ENCODE measurements at places on chromosomes 6 and 20.
A peak's percentile ranks its signal among the peaks of the same experiment; 100 is the strongest.

DNA sequence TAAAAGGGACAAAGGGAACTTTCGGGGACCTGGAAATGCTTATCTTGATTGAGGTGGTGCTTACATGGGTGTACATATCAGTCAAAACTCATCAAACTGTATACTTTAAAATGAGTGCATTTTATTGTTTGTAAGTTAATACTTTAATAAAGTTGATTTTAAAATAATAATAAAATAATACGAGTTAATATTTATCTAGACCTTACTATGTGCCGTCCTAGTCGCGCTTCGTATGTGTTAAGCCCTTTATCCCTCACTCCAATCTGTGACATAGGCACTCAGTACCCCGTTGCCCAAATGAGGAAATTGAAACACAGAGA is 47.5 kb downstream of the PDYN start:
- no peak for DNase-seq

- no peak for DNase-seq
Measured at GRCh38 chr20:20561841-20562240, 150.6 kb downstream of the RALGAPA2 start.

GRCh38 chr20:595330-596308 is 14.5 kb downstream of the TCF15 start:
- no peak for DNase-seq

DNA sequence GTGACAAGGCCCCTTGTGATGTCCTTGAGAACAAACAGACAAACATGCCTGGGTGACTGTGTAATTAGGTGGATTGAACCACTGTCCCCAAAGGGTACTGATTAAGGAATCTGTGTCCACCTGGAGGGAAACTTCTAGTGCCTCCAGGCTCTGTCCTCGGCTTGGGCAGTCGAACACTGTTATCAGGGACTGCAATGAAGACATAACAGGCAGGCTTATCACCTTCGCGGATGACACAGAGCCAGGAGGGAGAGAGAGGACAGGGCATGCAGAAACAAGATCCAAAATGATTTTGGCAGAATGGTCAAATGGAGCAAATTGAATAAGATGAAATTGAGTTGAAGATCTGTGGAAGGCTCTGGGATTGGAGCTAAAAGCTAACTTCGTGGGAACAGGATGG is 60.9 kb upstream of the ZFAND3 start:
- no peak for DNase-seq

DNA sequence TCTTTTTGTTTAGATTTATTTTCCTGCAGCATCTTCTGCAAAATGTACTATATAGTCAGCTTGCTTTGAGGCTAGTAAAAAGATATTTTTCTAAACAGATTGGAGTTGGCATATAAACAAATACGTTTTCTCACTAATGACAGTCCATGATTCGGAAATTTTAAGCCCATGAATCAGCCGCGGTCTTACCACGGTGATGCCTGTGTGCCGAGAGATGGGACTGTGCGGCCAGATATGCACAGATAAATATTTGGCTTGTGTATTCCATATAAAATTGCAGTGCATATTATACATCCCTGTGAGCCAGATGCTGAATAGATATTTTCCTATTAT is 3.2 kb downstream of the FOXC1 start:
- peak; percentile 50 for DNase-seq

DNA sequence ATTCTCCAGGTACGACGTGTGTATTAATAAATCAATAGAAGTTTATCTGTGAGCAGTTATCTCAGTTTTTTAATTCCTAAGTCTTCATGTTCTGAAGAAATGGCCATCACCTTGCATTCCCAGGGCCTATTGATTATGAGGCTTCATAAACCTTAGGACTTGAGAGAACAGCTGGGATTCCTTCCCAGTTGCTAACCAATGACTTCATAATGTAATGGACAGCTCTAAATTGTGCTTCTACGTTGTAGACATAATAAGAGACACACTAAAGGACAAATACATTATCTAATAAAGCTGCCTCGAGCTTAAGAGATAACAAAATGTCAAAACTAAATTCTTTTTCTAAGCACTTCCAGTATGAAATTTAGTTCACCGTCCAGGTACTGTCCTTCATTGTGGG is 30.6 kb downstream of the TSHZ2 start:
- DNase-seq, result no peak

GRCh38 chr6:37643851-37644672 is 53.6 kb downstream of the MDGA1 start:
- DNase-seq, result no peak

DNA sequence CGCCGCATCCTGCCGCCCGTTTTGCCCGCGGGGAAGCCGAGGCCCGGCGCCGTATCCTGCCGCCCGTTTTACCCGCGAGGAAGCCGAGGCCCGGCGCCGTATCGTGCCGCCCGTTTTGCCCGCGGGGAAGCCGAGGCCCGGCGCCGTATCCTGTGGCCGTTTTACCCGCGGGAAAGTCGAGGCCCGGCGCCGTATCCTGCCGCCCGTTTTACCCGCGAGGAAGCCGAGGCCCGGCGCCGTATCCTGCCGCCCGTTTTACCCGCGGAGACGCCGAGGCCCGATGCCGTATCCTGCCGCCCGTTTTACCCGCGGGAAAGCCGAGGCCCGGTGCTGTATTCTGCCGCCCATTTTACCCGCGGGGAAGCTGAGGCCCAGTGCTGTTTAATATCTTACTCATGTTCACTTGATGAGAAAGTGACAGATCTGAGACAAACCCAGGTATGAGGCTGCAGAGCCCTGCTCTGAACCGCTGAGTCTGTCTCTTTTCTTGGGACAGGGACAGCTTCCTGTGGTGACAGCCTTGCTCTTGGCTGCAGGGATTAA is 129.4 kb downstream of the CDH26 start:
- peak; percentile 51 for DNase-seq

GRCh38 chr6:157155804-157156203 is 167.5 kb downstream of the TMEM242 start:
- DNase-seq, result no peak

GRCh38 chr20:59437601-59438031 is 137.2 kb downstream of the EDN3 start:
- DNase-seq, result no peak

DNA sequence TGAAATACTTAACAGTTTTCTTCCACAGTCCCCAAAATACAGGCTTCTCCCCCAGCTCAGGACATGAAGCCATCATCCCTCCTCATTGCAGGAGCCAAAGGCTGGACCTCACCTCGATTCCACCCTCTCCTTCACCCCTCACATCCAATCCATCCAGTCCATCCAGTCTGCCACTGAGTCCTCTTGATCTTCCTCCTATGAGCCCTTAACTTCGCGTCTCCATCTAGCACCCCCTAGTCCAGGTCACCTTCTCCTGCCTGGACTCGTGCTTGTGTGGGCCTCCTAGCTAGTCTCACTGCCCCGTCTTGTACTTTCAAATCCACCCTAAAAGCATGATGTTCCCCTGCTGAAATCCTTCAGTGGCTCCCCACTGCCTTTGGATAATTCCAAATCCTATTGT is 3.3 kb downstream of the TRIB3 start:
- no peak for DNase-seq

DNA sequence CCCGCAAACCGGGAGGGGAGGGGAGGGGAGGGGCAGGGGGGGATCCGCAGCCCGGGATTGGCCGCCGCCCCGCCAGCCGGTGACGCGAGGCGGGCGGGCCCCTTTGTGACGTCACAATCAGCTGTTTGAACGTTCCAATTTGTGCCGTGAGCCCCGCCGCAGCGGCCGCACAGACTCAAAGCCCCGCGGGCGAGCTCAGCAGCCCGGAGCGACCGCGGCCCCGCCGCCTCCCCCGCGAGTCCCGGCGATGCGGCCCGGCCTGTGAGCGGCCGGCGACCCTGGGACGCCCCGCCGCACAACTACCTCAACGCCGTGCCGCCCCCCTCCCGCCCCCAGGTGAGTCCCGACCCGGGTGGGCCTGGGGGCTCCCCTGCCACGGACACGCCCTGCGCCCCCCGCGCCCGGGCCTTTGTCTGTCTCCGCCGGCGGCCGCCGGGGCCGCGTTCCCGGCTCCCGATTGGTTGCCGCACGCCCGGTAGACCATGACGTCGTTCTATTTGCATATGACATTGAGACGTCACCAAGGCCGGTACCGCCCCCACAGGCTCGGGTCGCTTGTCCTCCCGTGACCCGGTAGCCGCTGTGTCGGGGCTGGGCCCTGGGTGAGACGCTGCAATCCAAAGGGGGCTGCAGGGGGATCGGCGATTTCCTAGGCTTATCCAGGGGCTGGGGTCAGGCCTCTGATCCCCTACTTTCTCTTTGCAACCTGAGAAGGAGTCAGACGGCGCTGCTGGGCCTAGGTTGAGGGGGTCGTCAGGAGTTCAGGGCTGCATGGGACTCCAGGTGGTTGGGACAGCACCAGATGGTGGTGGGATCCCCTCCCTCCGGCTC is at the start of gene TP53INP2:
Gene TP53INP2, plus strand, starts transcription at position 168 of the 831 bp plus-strand sequence. CDS start 4,396 bp downstream, outside the sequence.
- peak; percentile 94 for DNase-seq

- no peak for DNase-seq
Measured at GRCh38 chr20:62685781-62686555, 22.7 kb upstream of the NTSR1 start.

- DNase-seq, result no peak
Measured at GRCh38 chr6:88705601-88706000, 257.8 kb downstream of the RNGTT start.

GRCh38 chr6:72525821-72526510 is 95.9 kb upstream of the KCNQ5 start:
- peak; percentile 83 for DNase-seq

DNA sequence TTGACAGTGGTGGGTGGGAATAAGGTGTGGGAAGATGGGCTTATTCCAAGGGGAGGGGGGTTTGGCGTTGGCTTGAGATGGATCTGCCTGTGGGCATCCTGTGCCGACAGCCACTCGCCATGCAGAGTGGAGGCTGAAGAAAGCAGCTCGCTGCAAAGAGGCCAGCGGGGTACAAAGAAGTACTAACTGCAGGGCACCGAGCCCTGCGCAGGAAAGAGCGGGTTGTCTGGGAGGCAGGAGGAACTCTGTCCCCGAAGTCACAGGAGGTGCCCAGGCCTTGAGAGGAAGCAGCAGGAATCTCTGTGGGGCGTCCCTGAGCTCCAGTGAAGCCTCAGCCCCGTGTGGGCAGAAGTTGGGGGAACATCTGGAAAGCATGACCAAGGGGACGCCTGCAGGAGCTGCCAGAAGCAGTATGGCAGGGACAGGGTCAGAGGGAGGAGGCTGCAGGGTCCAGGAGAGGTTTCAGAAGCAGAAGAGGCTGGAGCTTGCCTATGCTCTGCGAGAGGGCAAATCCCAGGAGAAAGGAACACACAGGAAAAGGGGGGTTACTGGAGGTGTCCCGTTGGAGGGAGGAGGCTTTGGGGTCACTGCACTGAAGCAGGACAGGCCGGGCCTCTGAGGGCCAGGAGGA is 77.2 kb downstream of the THBS2 start:
- DNase-seq, result no peak

- no peak for DNase-seq
Measured at GRCh38 chr20:33404281-33404680, 3.0 kb upstream of the CDK5RAP1 start.

Data from fibroblast of lung (primary cell).